ENCODE measurements at places on chromosomes 12 and 14.
A peak's percentile ranks its signal among the peaks of the same experiment; 100 is the strongest.

GRCh38 chr14:56322531-56322930 lies 204.3 kb downstream of the PELI2 start:
- DNase-seq: no peak

GRCh38 chr12:34343345-34343744 lies 321.0 kb downstream of the ALG10 start:
- DNase-seq: no peak

GRCh38 chr12:119294211-119294610 lies 40.3 kb upstream of the CCDC60 start:
- DNase-seq: no peak

- no peak for DNase-seq
Measured at GRCh38 chr12:116393859-116394650, 116.6 kb upstream of the MED13L start.

GRCh38 chr12:93638954-93639353 lies 38.2 kb upstream of the CRADD start:
- no peak for DNase-seq

DNA sequence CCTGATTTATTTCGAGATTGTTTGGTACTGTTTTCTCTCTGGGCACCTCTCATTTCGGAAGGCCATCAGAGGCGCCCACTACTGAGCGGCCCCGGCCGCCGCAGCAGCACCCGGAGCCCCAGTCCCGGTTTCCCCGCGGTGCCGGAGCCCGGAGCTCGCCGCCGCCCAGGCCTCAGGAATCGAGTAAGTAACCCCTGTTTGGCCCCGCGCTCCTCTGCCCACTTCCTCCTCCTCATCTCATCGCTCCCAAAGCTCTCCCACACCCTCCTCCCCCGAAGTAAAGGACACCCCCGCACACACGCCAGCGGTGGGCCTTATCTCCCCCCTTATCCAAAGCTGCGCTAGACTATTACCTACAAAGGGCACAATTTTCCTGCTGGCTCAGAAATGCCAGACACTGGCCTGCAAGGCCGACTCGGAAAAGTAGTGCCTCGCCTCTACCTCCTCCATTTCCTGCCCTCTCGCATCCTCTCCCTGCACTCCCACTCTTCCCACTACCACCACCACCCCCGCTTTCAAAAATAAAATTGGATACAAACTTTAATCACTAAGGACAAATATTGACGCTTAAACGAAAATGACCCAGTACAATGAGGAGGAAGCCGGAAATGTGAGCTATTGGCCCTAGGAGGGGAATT lies 637 bp upstream of the FOXG1 start:
- DNase-seq: no peak

DNA sequence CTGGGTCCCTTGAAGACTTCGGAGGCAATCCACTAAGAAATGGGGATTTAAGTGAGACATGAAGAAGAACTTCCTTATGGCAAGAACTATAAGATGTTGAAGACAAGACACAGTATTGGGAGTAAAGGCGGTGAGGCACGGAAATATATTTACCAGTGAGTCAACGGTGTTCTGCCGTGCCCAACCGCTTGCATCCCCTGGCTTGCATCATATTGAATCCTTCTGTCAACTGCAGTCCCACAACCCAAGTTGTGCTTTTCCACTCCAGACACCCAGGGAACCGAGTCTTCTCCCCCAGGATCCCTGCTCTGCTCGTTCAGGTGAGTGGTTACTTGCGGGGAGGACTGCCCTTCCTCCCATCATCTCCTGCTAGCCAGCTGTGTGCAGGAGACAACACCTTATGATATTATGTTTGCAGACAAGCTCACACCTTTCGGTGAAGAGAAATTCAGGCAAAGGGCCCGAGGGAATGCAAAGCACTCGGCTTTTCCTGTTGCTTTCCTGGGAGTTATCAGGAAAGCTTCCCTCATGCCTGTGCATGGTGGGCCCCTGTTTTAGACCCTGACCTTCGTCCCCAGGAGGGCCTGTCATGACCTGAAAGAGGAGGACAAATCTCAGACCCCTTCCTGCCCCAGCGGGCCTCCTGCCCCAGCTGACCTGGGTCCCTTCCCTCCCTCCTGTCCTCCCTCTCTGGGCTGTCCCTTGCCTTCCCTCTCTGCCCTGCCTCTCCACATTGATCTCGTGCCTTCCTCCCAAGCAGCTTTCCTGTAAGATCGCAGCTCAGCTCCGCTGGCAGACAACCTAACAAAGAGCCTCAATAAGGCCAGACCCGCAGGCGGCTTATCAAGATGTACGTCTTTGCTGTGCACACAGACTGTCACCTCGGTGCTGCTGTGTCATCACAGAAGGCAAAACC lies 4.3 kb upstream of the LRTM2 start:
- DNase-seq: no peak

- no peak for DNase-seq
Measured at GRCh38 chr12:42859612-42860011, 270.1 kb upstream of the PRICKLE1 start.

GRCh38 chr12:11652351-11653040 lies 3.0 kb downstream of the ETV6 start:
- no peak for DNase-seq

GRCh38 chr14:85301506-85301905 lies 228.4 kb upstream of the FLRT2 start:
- DNase-seq: no peak

GRCh38 chr12:124190312-124191023 lies 104.4 kb upstream of the RFLNA start:
- DNase-seq: no peak

DNA sequence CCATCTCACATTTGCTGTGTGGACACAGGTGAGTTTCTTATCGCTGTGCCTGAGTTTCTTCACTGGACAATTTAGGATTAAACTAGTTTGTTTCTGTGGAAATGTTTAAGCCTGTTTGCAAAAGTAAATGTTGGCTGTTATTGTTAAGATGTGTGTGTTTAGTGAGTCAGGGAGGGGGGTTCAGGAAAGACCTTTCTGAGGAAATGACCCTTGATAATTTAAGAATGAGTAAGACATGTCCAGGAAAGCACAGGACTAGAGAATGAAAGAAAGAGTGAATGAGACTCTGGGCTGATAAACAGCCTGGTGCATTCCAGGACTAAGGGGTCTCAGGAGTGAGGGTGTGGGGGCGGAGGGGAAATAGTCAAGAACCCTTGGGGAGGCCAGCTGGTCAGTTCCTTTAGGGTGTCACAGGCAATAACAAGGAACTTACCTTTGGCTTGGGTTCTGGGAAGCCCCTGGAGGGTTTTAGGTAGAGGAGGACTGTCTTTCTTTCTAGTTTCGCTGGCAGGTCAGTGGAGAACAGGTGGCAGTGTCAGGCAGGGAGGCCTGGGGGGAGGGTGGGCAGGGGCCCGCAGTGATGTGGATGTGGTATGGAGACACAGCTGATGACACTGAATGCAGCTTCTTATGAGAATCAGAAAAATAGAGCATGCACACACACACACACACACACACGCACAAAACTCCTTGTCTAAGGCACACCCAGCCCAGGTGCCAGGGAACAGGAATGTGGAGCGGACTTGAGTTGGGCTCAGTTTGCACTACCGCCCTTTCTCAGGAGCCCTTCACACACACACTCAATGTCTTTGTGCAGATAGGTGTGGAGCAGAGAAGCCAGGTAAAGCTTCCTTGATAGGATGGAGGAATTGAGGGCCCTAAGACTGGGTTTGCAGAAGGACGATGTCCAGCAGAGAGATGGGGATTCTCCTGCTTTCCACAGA lies 1005.5 kb downstream of the VRK1 start:
- DNase-seq: no peak

DNA sequence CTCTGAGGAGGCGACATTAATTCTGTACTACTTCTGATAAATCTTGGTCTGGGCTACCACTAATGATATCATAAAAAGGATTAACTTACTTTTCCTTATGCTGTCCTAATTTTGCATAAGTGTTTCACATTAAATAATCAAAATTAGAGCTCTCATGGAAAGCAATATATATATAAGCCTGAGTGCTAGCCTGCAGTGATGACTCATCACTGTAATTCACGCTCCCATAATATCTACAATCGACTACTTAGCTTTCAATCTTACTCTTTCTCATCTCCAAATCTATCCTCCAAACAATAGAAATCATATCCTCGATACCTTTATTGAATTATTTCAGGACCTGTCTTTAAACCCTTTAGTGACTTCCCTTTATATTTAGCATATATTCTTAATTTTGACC lies 701.3 kb downstream of the RERGL start:
- no peak for DNase-seq

DNA sequence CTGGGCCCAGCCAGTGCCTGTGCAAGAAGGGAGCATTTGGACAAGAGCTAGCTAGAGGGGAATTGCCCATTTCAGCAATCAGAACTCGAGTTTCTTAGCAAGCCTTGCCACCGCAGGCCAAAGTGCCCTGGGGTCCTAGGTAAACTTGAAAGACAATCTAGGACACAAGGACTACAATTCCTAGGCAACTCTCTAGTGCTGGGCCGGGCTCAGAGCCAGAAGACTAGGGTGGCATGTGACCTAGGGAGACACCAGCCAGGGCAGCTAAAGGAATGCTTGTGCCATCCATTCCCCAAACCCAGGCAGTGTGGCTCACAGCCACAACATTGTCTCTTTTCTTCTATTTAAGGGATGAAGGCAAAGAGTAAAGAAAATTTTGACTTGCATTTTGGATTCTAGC lies 205.0 kb downstream of the BMP4 start:
- DNase-seq: no peak

- no peak for DNase-seq
Measured at GRCh38 chr12:56721216-56721615, 3.9 kb downstream of the NACA start.

DNA sequence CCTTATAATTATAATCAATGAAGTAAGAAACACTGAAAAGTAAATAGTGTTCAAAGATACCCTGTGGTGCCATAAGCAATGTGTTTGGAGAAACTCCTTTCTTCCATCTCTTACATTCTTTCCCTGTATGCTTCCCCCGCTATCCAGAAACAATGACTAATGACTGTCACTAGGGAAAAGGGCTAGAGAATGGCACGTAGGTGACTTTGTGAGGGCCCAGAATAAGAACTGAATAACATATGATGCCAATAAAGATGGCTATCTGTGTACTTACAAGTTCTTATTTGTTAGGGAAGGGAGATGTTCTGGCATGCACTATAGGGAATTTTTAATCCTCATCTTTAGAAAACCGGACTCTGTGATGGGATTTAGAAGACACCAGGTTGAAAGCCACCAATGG lies 4.7 kb upstream of the KRT7 start:
- DNase-seq: no peak

- DNase-seq: no peak
Measured at GRCh38 chr12:93727195-93727811, 50.1 kb downstream of the CRADD start.

- no peak for DNase-seq
Measured at GRCh38 chr14:81062816-81063215, 107.4 kb downstream of the TSHR start.

- DNase-seq: no peak
Measured at GRCh38 chr12:104747955-104748354, 210.1 kb downstream of the SLC41A2 start.

DNA sequence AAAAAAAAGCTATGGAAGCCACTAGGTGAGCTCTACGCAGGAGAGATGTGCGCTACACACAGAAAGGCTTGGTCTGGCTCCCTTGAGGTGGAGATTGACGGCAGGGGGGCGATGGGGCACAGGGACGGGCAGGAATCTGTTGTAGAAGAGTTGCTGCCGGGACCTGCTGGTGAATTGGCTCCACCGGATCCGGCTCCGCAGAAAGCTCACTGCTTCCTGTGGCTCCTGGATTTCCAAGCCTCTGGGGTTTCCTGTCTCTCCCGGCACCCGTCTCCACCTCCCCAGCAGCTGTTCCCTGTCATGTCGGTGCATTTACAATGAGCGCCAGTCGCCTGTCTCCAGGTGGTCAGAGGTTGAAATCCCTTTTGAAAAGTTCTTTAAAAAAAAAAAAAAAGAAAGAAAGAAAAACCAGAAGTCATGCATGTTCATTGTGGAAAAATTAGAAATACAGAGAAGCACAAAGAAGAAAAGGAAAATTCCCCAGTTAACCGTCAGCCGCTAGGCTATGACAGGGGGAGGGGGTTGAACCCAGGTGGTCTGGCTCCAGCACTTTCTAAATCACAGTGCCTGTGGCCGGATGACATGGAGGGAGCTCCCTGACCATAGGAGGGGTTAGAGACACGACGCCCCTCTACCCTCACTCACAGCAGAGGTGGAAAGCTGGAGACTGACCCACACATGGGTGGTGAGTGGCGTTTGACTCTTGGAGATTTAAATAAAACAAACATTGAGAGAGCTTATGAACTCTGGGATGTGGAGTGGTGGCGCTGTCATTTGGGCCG lies 20.8 kb downstream of the FAM222A start:
- no peak for DNase-seq

DNA sequence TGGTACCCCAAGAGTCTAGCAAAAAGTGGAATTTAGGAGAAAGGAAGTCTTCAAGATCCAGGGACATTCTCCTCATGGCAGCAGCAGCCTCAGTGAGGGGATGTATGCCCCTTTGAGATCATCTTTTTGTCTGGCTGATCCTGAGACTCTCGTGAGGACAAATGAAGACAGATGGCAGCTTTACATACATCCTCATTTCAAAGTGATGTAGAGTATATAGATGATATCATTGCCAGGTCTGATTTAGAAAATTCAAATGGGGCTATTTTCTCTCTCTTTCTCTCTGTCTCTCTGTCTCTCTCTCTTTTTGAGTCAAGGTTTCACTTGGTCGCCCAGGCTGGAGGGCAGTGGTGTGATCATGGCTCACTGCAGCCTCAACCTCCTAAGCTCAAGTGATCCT lies 61.5 kb downstream of the E2F7 start:
- no peak for DNase-seq

GRCh38 chr12:5258498-5258897 lies 173.4 kb upstream of the NTF3 start:
- DNase-seq: no peak

GRCh38 chr12:89370850-89371249 lies 18.5 kb upstream of the DUSP6 start:
- DNase-seq: peak; percentile 74

GRCh38 chr12:3636328-3636727 lies 116.6 kb downstream of the CRACR2A start:
- no peak for DNase-seq

DNA sequence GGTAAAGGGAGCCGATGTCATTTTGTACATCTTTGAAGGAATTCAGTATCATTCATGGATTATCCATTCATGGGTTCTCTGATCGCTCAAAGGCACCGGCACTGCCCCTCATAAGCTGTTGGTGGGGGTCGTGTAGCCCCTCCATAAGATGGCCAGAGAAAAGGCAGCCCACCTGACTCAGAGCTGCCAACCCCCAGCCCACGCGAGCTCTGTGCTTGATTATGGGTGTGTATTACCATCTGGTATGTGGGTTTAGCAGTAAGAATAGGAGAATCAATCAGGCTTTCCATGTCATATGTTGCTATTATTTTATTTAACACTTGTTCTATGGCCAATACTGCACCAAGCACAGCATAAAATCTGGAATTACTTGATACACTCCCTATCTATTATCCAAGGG lies 32.1 kb upstream of the AMIGO2 start:
- no peak for DNase-seq

GRCh38 chr12:19847294-19848059 lies 408.2 kb downstream of the AEBP2 start:
- DNase-seq: peak; percentile 18

DNA sequence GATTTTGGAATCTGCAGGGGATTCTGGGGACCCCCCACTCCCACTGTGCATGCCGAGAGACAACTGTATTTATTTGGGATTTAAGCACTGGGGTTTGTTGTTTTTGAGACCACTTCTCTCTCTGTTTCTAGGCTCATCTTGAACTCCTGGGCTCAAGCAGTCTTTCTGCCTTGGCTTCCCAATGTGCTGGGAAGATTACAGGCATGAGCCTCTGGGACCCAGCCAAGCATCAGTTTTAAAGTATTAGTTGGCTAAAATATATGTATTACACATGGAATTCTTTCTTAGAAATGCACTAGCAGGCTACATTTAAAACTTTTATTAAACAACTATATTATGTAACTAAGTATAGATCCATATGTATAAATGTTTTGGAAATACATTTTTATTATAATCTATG lies 78.3 kb downstream of the AEBP2 start:
- DNase-seq: no peak

All from kidney epithelial cell (primary cell).